ENCODE measurements at places on chromosomes 2 and 18.

DNA sequence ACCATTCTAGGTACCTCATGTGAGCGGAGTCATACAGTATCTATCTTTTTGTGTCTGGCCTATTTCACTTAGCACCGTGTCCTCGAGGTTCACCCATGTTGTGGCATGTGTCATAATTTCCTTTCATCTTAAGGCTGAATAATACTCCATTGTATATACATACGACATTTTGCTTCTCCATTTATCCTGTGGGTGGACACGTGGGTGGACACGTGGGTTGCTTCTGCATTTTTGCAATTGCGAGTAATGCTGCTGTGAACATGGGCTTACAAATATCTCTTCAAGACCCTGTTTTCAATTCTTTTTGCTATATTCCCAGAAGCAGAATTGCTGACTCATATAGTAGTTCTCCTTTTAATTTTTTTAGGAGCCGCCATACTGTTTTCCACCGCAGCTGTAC lies 243.6 kb upstream of the EPAS1 start:
- no peak for DNase-seq

DNA sequence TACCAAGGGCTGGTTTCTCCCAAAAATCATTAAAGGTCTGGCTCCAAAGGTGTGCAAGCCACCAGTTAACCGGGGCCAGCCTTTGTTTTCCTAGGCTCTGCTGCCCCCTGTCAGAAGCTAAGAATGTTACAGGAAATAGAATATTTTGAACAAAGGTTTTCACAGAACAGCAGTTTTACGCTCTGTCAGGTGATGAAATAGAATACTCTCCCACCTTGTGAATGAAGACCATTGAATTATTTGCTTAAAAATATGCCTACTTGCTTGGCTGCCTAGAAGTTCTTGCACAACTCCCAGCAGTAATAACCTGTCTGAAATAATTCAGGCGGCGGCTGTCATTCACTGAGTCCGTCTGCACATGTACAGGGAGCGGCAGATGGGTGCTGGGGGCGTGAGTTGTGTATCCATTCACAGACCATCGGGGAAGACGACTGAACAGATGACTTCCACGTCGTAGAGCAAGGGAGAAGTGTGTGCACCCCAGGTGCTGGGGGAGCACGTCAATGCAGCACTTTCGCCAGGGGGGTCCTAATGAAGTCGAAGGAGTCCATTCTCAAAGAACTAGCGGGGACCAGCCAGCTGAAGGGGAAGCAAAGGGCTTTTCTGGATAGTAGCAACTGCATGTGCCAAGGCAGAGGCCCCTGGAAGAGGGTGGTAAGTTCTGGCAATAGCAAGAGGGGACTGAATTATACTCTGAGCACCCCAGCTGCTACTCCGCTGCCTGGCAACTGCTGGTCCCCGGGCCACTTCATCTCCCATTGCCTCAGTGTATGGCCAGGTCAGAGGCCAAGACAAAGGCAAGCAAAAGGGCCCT lies 56.1 kb downstream of the SF3B1 start:
- DNase-seq = peak; percentile 33

- DNase-seq = no peak
These were observed 198.0 kb downstream of the EIPR1 start for GRCh38 chr2:3179626-3180025.

DNA sequence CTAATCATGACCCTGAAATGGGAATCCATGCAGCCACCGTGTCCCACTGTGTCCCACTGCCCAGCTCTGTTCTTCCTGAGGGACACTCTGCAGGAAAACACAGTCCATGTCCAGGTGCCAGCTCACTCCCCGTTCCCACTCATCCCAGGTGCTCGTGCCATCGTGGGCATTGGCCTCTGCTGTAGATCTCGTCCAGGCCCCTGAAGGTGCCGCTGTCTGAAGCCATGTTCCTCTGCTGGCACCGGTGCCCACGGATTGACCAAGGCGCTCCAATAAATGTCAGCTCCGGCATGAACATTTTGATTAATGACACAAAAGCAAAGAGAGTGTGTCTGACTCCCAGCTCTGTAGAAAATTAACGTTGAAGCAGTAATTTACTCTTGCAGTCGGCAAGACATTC lies 280.1 kb upstream of the SALL3 start:
- no peak for DNase-seq

- no peak for DNase-seq
These were observed 397.3 kb downstream of the SOX11 start for GRCh38 chr2:6089474-6089873.

GRCh38 chr18:58970943-58971790 lies 106.5 kb downstream of the ZNF532 start:
- no peak for DNase-seq

DNA sequence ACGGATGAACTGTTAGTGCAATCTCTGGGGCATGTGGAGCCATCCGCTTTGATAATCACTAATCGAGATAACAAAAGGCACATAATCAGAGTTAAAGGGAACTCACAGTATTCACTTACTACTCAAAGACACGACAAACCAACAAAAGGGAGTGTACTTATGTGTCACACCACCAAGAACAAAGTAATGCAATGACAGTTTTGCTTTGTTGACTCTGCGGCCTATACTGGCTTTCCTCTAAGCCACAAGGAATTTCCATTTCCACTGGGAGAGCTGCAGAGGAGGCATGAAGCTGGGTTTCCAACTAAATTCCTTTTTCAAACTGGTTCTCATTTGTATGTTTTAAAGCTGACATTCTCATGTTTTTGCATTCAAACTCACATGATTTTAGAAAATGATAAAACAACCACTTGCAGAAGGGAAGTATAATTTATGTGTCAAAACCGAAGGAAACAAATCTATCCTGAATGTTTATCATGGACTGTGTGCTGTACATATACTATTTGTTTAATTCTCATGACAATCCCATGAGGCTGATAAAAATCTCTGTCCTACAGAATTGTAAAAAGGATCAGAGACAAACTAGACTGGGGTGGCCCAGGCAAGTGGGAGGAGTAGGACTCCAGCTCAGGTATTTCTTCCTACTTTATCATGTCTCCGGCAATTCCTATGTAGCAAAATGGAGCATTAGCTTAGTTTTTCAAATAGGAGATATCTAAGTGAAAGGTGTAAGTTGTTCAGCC lies 149.6 kb upstream of the SMAD7 start:
- no peak for DNase-seq

DNA sequence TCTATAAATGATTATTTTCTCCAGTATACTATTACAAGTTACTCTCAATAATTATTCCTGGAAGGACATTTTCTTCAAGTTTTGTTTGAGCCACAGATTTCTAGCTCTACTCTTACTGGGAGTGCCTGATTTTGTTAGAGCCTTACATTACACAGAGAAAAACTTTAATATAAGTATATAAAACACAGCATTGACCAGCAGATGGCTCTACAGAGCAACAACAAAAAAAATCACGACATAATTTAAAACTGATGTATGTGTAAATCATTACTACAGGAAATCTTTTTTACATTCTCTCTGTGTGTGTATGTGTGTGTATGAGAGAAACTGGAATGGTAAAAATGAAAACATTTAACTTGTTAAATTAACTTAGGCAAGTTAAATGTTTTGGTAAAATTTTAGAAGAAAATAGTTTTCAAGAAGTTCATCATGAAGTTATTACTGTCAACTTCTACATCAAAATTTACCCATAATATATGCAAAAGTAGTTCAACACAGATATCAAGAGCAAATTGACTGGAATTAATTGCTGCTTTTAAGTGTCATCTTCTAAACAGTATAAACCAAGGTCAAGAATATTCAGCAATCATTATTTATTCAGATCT lies 103.3 kb downstream of the MDH1 start:
- peak; percentile 34 for DNase-seq

DNA sequence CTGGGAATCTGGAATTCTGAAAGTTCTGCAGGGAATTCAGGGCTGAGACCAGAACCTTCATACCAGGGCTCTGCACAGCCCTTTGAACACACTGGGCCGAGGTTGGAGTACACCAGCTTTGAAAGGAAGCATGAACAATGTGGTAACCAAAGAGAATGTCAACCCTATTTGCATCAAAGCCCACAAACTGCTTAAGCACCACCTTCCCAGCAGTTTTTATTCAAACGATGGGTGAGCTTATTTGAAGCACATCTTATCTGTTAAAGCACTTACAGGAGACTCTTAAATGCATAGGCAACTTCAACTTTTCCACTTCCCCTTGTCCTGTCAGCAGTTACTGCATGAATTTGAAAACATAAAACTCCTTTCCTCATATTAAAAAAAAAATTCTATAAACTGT lies 96.6 kb downstream of the TXNL1 start:
- no peak for DNase-seq

DNA sequence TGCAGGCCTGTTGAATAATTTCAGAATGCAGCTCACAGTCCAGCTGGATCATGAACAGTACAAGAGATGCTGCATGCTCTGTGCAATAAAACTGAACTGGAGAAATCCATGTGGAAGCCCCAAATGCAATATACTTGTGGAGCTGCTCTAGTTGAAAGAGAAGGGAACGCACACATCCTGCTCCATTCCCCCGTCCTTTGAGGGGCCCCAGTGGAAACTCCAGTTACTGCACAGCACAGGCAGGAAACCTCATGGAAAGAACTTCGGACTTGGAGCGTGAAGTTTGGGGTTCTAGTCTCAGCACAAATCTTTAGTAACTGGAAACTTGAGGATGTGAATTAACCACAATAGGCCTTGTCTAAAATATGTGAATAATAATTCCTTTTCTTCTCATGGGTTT lies 73.2 kb downstream of the PLA2R1 start:
- no peak for DNase-seq

DNA sequence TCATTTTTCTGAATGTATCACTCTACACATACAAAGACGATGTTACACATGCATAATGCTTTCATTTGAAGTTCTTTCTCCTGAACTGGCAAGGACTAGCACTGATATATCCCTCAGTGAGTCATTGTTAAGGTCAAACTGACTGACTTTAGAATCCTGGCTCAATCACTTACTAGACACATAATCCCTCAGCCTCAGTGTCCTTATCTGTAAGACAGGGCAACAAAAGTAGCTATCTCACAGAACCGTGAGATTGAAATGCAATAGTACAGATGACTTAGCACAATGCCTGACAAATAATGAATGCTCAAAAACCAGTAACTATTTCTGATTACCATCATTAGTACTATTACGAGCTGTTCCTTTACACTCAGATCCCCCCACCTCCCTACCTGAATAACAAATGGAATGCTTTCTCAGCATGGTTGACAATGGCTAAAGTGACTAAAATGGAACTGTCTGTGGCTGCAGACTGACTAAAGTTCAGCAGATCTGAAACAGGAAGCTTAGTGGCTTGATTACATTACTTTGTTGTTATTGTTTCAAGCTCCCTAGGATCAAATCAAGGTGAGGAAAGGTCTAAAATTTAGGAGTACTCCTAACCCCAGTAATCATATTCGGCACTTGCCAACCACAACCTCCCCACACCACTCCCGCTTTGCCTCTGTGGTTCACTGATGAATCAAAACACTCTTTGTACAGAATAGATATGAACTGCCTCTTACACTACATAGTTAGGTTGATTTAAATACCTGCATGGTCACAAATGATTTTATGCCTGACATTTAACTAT lies 35.8 kb upstream of the CACNB4 start:
- DNase-seq = no peak
